ENCODE measurements at places on chromosomes 7 and 10.

- DNase-seq, result no peak
These were observed 2.7 kb downstream of the FAM131B start for GRCh38 chr7:143359771-143360353.

DNA sequence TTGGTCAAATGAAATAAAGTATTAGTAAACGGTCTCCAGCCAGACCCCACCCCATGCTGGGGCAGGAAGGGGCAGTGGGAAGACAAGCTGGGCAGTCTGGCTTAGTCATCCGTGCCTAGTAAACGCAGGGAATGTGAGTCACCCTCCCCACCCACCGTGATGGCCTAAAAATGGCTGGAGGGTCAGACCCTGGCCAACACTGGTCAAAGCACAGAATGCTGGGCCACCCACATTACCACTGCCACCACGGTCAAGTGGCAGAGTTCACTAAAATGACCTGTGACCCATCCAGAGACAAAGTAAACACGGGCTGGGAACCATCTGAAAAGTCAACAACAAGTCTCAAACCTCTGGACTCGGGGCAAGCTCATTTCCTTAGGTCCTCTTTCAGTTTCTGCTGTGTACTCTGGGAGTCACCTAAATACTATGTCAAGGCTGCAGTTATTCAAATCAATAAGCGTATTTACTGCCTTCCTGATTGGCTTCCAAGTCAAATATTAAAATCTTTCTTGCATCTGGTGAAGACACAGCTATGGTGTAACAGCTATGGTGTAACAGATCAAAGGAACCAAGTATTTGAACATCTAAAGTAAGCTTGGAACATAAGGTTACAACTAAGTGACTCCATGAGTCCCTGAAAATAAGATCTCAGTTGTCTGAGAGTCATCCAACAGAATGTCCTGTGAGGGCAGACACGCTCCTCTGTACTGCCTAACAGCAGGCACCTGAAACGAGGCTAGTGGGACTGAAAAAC lies 3.0 kb downstream of the ZFAND2A start:
- DNase-seq, result no peak

GRCh38 chr10:36499693-36500092 lies 625.7 kb upstream of the ANKRD30A start:
- DNase-seq, result no peak

DNA sequence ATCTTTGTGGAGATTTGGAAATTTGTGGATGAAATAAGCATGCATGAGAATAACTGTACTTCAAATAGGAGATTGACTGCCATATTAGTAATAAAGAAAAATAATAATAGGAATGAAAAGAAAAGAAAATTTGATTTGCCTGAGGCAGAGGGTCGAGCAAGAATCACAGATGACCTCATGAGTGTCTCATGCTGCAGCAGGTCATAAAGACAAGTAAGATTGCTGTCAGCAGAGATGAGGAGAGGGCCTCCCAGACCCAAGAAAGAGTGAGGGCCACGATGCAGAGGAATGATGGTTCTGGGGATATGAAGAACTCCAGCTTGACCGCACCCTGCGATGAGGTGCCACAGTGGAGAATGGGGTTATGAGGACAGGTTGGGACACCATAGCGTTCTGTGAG lies 39.2 kb downstream of the TOMM7 start:
- no peak for DNase-seq

DNA sequence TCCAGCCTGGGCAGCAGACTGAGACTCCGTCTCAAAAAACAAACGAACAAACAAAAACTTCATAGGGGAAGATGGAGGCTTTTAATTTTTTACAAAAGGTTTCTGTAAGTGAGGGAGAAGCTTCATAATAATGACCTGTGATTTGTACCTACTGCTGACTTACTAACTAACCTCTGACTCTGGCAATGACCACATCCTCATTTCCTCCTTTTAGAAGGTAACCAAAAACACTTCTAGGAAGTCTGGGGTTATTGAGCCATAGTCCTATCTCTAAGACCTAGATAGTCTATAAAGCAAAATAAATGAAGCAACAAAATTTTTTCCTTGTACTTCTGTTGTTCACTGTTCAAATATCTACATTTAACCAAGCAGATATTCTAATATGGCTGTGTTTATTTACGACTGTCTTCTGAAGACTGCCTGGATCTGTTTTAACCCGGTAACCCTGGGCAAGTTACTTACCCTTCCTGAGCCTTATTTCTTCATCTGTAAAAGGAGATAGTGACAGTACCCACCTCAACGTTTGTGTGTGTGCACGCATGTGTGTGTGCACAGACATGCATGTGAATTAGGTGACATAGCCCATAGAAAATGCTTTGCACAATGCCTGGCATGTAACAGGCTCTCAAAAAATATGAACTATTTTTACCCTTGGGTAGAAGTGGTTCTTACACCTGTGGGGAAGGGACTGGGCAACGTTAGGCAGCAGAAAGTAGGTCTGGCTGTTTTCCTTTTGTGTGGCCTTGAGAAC lies 30.8 kb upstream of the SMNDC1 start:
- DNase-seq, result no peak

DNA sequence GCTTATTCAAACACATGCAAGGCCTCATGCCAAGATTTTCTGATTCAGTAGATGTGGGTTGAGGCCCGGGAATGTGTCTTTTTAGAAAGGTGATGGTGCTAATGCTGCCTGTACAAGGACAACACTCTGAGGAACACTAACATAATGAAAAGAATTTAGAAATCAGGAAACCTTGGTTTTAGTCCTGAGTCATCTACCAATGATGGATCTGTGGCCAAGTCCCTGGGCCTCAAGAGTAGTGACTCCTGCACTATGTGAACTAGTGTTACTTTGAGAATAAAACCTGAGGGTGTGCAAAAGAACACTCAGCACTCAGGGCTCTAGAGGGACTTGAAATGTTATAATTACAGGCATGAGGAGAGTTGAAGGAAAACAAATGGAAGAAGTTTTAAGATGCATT lies 741.7 kb upstream of the GALNT17 start:
- DNase-seq, result no peak

- no peak for DNase-seq
These were observed 95.2 kb upstream of the GNA12 start for GRCh38 chr7:2939193-2939885.

- no peak for DNase-seq
These were observed 203.2 kb upstream of the SHH start for GRCh38 chr7:156015237-156016020.

DNA sequence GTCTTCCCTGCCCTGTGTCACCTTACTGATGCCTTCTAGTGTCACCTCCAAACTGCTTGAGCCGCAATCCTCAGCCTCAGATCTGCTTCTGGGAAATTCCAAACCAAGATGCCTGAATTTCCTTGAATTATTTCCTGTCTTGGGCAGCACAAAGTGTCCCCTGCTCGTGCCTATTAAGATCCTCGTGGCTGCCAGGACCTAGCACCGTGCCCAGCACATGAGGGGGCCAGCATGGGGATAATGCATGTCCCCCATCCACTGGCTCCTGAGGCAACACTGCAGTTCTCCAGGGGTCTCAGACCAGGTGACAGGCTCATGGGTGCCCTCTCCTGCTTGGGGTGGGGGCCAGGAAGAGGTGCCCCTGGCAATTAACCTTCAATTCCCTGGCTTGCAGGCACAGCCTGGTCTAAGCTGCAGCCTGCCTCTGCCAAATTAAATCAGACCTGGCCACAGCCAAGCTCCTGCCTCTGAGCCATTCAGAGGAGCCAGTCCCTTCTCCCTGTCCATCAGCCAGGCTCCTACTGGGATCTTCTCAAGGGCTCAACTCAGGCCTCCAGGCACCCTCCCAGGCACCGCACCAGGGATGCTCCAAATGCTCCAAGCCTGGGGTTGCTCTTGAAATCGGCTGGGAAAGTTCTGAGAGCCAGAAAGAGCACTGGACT lies 146.6 kb downstream of the SH3PXD2A start:
- no peak for DNase-seq

DNA sequence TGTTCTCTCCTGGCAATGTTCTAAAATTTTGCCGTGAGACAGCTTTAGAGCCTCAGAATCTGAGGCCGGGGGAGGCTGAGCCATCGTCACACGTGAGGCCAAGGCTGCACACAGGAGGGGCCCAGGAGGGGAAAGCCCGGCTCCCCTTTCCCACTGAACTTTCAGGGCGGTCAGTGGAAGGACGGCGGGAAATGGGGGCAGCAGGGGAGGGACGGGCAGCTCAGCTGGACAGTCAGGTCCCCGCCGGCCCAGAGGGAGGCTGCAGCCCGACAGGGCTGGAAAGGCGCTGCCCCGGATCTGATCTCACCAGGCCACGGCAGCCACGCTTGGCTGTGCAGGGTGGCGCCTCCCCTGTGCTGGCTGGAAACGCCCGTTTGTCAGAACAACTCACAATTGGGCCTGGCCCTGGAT lies 43.3 kb upstream of the ADGRA1 start:
- no peak for DNase-seq

GRCh38 chr10:6988654-6989053 lies 408.6 kb upstream of the PRKCQ start:
- no peak for DNase-seq

GRCh38 chr10:90947030-90947960 lies 26.4 kb upstream of the ANKRD1 start:
- DNase-seq, result no peak

GRCh38 chr10:107931808-107932207 lies 767.3 kb upstream of the SORCS1 start:
- DNase-seq, result no peak

DNA sequence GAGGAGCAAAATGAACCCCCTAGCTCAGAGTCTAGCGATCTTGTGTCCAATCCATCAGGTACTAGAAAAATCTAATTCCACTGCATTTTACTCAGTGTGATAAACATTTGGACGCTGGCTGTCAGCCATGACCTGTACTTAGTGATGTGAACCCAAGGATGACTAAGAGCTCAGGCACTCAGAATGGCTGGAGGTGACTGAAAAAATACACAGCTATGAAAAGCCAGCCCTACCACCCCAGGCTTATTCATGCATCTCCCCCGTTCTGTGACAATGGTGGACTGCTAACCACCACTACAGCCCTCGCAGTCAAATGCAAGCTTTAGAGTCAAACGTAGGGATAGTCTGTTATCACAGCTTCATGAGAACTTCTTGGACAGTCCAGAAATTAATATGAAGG lies 14.9 kb downstream of the AFAP1L2 start:
- DNase-seq, result no peak

GRCh38 chr7:90272242-90272641 lies 27.3 kb downstream of the CFAP69 start:
- DNase-seq, result no peak

GRCh38 chr7:43076189-43076605 lies 36.2 kb upstream of the HECW1 start:
- no peak for DNase-seq

GRCh38 chr7:4115442-4115841 lies 566.7 kb upstream of the FOXK1 start:
- no peak for DNase-seq

DNA sequence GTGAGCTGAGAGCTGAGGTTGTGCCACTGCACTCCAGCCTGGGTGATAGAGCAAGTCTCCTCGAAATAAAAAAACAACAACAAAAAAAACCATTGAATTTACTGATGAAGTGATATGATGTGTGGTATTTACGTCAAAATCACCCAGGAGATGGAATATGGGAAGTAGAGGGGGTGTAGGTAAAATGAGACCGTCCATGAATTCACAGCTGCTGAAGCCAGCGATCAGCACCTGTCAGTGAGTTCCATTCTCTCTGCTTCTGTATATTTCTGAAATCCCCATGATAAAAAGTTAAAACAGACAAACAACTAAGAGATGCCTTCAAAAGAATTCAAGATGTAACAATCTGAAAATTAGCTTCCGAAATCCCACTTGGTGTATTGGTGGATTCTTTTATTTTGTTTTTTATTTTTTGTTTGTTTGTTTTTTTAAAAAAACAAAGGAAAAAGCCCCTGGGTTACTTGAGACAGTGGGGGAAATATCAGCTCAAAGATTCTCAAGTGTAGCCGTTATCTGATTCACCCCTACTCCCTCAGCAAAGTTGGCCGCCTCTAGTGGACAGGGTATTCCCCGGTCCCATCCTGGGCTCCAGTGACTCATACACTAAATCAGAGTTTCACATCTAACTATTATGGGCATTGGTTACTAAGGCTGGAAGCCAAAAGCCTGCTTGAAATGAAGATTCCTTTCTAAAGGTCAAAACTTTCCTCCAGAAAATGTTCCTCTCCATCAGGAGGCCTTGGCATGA lies 76.4 kb downstream of the MAP3K8 start:
- no peak for DNase-seq

- no peak for DNase-seq
These were observed 9.2 kb downstream of the CLRN3 start for GRCh38 chr10:127883516-127883915.

- no peak for DNase-seq
These were observed 508.8 kb downstream of the CCSER2 start for GRCh38 chr10:84837041-84837812.

DNA sequence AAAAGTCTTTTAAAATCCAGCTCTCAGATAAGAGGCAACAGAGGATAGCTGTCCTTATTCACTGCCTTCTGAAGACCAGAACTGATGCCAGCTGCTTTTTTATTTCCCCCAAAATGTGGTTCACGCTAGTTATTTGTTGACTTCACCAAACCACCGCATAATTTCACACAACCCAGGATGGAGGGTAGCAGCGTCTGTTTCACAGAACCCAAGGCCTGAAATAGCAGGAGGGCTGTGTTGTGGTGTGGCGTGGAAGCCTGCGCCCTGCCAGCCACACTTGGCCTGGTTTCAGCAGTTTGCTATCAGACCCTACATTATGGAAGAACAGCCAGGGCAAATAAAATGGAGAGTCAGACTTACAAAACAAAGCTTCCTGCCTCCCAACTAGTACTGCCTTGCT lies 155.4 kb downstream of the DYNC1I1 start:
- DNase-seq, result no peak

GRCh38 chr7:151249732-151250072 lies 1.2 kb upstream of the SMARCD3 start:
- no peak for DNase-seq

DNA sequence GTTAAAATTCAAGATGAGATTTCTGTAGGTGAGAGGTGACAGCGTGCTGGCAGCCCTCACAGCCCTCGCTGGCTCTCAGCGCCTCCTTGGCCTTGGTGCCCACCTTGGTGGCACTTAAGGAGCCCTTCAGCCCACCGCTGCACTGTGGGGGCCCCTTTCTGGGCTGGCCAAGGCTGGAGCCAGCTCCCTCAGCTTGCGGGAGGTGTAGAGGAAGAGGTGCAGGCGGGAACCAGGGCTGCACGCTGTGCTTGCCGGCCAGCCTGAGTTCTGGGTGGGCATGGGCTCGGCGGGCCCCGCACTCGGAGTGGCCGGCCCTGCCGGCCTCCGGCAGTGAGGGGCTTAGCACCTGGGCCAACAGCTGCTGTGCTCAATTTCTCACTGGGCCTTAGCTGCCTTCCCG lies 320.0 kb upstream of the VWC2 start:
- no peak for DNase-seq

GRCh38 chr10:121284936-121285335 lies 313.3 kb downstream of the FGFR2 start:
- DNase-seq, result peak; percentile 22

GRCh38 chr7:156897673-156898072 lies 4.7 kb upstream of the LMBR1 start:
- no peak for DNase-seq

- DNase-seq, result no peak
These were observed 11.7 kb downstream of the PRF1 start for GRCh38 chr10:70590655-70591416.
